Uterus (tissue), 4 donors: ENCODE measurements at places on chromosomes 12 and 14.

DNA sequence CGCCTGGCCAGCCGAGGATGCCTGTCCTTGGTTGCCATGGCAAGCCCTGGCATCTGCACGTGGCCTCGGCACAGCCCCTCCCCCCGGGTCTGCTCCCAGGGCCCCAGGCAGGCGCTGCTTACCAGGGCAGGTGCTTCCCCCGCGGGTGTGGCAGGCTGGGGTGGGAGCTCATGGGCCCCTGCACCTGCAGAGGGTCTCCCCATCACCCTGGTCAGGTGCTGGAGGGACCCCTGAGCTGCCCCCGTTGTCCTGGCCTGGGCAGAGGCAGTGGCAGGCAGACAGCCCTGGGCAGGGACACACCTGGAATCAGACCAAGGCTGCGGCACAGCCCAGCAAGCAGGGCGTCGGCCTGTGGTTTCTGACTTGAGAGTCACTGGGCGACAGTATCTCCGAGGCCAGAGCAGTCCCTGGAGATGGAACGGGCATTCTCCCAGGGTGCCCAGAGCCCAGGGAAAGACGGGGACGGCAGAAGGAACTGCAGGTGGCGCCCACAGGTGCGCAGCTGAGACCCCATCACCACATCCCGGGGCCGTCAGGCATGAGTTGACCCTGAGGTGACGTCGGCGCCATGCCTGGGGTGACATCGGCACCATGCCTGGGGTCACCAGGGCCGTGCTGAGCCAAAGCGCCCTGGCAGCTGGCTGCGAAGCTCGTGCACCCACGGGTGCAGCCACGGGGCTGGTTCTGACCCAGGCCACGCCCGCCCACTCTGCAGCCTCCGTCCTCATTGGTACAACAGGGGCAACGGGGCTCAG, 56.1 kb upstream of the FBRSL1 start:
- DNase-seq = no peak

DNA sequence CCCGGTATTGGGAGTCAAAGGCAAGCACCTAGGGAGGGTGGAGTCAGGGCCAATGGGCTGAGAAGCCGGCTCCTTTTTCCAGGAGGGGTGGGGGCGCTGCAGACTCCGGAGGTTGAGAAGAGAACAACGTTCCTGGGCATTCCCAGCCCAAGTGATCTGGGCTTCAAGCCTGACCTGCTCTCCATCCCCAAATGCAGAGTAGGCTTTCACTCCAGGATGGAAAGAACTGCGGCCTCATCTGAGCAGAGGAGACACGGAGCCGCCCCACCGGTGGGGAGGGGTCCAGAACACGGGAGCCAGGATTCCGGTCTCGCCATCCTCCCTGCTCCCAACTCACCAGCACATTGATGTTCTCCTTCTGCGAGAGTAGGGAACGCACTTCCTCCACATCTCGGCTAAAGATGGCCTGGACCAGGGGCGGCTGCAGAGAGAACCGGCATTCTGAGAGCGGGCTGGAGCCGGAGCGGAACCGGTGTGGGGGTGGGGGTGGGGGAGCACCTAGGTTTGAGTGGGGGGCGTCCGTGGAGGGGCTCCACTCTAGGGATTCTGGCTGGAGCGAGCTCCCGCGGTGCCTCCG, 605 bp downstream of the ANKRD52 start:
- no peak for DNase-seq

DNA sequence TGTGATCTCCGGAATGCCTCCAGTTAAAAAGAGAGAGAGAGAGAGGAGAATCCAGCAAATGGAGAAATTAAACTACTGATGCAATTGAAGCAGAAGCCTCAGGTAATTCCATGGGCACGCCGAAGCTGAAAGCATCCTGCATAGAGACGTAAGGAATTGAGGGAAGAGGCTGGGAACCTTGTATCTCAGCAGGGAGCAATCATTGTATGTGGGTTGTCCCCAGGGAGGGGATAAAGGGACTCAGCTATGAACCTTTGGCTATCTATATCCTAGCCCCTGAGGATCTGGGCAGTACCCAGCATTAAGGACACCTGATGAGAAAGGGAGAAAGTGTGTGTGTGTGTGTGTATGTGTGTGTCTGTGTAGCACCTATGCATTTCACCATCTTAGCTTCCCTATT, 95.8 kb upstream of the ATXN7L3B start:
- DNase-seq = no peak

DNA sequence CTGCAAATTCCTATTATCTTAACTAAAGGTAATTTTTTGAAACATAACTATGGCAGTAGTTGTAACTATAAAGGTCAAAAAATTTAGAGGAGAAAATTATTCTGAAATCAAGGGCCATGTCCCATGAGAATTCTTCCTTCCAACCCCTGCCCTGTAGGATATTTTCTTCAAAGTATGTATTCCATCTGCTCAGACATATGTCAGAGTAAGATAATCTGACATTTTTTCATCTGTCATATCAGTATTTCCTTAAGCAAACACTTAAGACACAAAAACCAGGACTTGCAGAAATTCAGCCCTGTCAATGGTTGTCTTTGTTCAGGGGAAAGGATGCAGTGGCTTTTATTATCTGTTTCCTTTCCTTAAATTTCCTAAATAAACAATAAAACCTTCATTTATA, 36.3 kb downstream of the ACSS3 start:
- no peak for DNase-seq

DNA sequence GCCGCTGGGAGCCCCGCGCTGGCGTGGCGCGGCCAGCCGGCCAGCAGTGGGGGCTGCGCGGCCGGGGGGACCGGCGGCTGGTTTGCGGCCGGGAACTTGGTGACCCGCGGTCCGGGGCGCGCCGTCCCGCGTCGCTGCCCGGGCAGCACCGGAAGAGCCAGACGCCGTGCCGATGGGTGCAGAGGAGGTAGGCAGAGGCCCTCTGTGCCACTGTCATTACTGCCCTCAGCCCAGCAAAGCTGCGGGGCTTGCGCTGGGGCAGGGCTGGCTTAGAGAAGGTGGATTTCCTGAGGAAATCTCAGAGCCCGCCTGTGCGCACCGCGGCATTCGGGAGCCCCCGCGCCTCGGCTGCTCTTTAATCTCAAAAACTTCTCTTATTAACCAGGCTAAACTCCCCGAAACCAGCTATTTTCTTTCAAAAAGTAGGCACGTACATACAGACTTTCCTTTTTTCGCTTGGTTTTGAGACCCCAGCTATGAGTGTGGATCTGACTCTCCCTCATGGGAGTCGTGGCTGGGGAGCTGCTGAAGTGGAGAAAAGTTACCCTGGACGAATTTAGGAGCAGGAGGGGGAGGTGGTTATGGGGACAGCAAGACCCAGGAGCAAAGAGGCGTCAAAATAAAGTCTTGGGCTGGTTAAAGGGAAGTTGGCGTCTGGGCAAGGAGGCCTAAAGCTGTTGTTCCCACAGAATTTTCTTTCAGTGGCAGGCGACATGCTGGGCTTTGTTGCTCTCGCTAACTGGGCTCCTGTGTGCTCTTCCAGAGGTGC, 802 bp downstream of the SUSD6 start:
- DNase-seq = peak; percentile 28

- no peak for DNase-seq
Measured at GRCh38 chr12:52892207-52892852, 12.5 kb downstream of the KRT8 start.

GRCh38 chr14:81363746-81364378, 36.3 kb downstream of the STON2 start:
- DNase-seq = no peak
